AG10803 (cell line): ENCODE measurements at places on chromosomes 12 and 14.

DNA sequence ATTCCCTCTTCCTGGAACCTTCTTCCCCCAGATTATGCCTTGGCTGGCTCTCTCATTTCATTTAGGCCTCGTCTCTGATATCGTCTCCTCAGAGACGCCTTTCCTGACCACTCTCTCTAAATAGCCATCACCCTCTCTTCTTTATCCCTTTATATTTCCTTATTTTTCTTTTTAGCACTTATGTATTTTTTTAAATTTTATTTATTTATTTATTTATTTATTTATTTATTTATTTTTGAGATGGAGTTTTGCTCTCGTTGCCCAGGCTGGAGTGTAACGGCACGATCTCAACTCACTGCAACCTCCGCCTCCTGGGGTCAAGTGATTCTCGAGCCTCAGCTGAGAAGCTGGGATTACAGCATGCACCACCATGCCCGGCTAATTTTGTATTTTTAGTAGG is 8.1 kb upstream of the ATP5MC2 start:
- DNase-seq = no peak

DNA sequence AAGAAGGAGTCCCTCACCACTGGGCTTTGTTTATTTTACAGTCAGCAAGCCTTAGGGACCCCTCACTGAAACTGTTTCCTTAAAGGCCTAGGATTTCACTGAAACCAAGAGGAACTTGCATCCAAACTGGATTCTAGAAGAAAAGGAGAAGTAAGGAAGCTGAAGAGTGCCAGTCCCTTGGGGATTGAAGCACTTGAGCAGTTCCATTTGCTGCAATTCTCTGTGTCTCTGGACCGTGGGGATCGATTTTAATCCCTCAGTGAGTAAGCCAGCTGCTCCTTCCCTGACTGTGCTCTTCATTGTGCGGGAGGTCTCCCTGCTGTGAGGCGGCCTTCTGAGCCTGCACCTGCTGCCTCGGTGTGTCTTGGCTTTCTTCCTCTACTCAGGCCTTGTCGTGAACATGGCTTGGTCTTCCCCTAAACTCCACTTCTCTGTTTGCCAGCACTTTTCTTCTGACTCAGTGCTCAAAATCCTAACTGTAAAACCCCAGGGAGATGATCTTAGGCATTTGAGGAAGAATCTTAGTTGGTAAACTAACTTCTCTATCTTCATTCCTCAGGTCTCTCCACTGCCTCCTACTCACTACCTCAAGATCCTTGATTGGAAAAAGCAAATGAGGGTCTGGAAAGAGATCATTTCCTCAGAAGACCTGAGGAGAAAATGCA is 132.6 kb downstream of the SLC38A6 start:
- DNase-seq = no peak

GRCh38 chr12:13941258-13942249 is 39.8 kb downstream of the GRIN2B start:
- peak; percentile 40 for DNase-seq

- DNase-seq = no peak
Measured at GRCh38 chr12:101855976-101856375, 21.4 kb upstream of the DRAM1 start.

DNA sequence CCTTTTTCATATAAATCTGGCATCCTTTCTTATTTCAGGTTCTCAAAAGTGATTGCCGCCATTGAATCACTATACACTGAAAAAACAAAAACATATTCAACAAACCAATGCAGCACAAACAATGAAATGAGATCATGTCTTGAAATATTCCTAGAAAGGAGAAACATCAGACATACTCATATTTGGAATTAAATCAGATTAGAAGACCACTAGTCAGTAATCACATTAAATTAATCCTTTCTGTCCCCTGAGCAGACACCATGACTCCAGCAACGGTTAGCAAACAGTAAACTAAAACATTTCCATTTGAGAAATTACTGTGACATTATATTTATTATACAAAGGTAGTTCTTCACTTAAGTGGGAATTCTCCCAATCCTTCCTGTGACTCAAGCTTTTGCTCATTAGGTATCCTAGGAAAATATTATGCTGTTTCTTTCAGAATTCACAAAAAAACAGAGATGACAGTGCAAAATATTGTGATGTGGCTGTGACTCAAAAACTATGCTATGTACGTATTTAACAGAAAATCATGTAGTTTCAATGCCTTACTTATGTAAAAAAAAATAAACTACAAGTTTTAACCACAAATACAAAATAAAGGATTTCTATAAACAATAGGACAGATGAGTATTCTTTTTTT is 29.7 kb downstream of the CPNE8 start:
- no peak for DNase-seq

GRCh38 chr12:84305144-84305543 is 607.5 kb downstream of the SLC6A15 start:
- DNase-seq = no peak

GRCh38 chr14:45972416-45972815 is 679.2 kb downstream of the RPL10L start:
- DNase-seq = no peak

- DNase-seq = no peak
Measured at GRCh38 chr12:97939156-97939555, 476.6 kb downstream of the RMST start.

DNA sequence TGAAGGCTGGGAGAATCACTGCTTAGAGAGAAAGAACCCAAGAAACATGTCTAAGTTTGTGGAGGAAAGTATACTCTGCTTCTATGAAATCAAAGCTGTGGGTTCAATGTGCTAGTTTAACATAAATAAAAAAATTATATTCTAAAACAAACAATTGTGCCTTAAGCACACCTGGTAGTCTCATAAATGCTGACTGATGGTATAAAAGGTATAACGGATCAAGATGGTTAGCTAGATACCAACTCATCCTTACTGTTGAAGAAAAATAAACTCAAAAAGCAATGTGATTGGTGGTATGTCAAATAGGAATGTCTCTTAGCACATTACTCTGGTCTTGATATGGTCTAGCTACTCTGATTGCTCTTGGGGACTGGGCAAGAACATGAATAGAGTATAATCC is 117.8 kb downstream of the SLC41A2 start:
- no peak for DNase-seq

GRCh38 chr12:23767834-23768233 is 181.6 kb downstream of the SOX5 start:
- DNase-seq = no peak

DNA sequence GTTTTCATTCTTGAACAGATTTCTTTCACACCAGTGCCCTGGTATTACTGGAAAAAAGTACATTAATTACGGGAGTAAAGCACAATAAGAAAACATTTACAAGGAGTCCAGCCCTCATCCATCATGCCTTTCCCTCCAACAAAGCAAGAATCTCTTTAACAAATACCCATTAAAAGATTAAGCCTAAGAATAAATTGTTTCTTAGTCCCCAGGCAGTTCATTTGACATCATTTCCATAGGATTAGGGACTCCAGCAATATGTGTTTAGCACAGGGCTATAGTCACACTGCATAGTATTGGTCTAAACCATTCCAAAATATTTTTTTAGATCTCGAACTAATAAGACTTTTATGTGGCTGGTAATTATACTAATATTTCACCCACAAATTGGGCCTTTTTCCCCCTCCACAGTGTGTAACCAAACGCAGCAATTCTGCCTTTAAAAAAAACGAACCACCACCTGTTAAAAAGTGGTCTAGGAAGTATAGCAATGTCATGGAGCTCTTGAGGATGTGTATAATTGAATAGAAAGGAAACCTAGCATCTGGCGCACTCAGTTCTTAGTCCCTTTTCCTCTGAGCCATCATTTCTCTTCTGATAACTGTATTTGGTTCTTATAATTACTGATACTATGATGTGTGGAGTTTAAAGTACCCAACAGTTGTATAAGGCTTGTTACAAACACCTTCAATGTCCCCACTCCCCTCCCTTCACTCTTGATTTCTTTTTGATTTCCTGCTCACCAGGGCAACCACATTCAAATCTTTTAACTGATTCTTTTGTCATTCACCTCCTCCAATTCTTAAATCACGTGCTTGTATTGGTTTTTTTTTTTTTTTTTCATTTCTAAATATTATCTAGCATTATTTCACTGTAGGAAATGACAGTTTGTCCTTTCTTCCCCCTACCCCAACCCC is 138.7 kb downstream of the ETV6 start:
- DNase-seq = no peak

DNA sequence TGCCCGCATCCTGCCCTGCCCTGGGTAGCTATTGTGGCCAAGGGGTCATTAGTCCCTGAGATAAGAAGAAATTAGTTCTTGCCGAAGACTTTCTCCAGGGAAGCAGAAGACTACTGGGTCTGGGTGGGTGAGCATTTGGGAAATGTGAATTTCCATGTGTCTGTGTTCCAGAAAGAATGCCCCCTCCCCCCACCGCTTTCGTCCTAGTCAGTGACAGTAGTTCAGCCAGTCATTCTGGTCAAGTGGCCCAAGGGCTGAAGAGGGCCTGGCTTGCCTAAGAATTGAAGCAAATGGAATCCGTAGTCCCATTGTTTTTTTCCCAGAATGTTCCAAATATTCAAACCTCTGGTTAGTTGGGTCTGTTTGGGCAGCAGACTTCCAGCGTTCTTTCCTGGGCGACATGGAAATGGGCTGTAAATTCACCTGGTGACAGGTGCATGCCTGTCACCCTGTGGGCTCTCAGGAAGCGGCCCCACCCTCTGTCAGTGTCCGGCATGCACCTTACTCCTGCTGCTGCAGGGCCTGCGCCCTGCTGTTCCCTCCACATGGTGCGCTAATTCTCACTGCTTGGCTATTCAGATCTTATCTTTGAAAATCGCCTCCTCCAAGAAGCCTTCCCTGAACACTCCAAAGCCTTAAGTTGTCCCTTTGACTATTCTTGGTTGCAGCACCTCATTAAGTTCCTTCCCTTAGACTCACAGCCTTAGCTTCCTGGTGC is 1.4 kb upstream of the RFLNA start:
- DNase-seq = no peak

GRCh38 chr14:32021341-32021740 is 55.8 kb upstream of the ARHGAP5 start:
- DNase-seq = no peak

DNA sequence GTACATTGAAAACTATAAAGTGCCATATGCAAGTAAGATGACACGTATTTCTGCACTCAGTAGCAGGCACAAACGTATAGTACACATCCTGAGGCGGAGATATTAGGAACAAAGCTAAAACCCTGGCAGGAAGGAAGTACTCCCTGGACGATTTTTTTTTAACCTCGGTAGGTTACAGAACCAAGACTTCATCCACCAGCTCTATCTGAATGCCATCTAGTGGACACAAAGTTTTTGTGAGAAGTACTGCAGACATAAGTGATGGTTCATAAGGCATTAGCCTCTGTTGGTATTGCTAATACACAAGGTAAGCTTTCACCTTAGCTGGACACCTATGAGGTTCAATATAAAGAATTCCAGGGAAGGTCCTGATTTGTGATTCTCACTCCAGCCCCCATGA is 83.0 kb upstream of the CCDC196 start:
- DNase-seq = peak; percentile 43

- peak; percentile 82 for DNase-seq
Measured at GRCh38 chr12:117212563-117213190, 22.4 kb upstream of the FBXO21 start.

DNA sequence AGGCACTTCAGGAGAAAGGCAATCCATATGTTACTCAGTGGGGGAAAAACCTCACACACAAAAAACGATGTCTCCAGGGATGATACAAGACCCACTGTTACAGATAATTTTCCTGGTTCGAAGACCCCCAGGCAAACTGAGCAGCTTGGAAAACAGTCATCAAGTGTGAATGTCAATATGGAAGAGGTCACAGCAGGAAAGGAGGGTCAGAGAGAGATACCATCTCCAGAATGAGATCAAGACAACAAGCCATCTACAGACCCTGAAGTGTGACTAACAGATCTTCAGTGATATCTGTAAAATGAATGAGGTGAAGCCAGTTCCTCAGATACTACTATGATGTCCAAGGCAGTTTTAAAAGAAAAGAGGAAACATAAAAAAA is 28.6 kb downstream of the GNS start:
- no peak for DNase-seq

GRCh38 chr14:50022661-50023060 is 93.7 kb downstream of the VCPKMT start:
- DNase-seq = no peak

- DNase-seq = peak; percentile 55
Measured at GRCh38 chr14:70714055-70714550, 72.4 kb downstream of the TTC9 start.

GRCh38 chr12:69000540-69001243 is 67.7 kb upstream of the CPM start:
- peak; percentile 53 for DNase-seq

GRCh38 chr12:118061011-118061872 is at the start of gene WSB2:
WSB2 (minus strand) TSS chr12:118061179; CDS start chr12:118061048, 131 bp downstream.
- DNase-seq = peak; percentile 51

DNA sequence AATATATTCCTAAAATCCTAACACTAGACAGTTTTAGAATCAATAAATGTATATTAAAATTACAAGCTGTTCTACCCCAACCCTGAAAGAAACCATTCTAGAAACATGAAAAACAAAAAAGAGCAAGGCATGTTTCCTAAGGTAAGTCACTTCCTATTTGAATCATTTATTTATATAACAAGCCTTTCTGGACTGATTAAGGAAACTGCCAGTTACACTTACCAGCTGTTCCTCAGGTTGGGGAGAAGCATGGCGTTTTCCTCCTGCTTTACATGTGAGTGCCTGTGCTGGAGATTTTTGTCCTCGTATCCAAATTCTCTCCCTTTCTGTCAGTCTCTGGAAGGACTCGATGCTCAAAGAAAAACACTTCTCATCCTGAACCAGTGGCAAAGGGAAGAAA is 183.3 kb downstream of the EFCAB11 start:
- DNase-seq = no peak

- no peak for DNase-seq
Measured at GRCh38 chr12:27551172-27551840, 27.3 kb downstream of the PPFIBP1 start.
